ENCODE measurements at places on chromosomes 4 and X.

DNA sequence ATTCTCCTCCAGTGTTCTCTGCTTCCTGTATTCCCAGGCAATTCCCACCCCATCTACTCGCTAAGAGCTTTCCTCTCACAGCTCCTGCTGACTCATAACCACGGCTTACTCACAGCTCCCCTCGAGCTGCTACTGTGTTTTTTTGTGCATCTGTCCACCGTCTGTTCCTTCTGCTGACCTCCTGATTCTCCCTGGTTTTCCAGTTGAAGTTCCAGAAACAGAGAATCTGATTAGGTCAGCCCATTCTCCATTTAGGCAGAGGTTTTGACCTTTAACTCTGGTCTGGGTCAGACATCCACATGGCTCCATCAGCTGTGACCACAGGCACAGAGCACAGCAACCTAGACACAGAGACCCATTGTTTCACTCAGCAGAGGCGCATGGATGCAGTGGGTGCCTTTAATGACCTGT is 5.5 kb upstream of the SMIM20 start:
- no peak for DNase-seq

- no peak for DNase-seq
Measured at GRCh38 chr4:42331914-42332368, 65.3 kb upstream of the SHISA3 start.

- DNase-seq = no peak
Measured at GRCh38 chrX:105823092-105823455, 735 bp downstream of the NRK start.

- DNase-seq = no peak
Measured at GRCh38 chr4:180530787-180531186, 1712.4 kb upstream of the TENM3 start.

DNA sequence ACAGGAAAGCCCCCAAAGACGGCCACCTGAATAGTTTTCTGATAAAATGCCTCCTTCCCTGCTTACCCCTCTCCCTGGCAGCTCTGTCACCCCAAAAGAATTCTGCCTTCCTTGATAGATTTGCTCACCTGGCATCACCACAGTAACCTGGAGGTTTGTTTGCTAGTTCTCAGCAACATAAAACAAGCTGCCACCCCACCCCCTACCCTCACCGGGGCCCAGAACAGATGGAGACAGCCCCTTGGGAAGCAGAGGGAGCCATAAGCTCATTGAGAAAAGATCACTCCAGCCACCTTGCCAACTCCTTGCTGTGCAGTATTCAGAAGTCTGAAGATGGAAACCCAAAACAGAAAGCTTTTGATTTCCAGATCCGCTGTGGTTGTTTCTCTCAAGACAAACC is 108.6 kb downstream of the DHX15 start:
- no peak for DNase-seq

- DNase-seq = no peak
Measured at GRCh38 chr4:148034813-148035212, 302.9 kb downstream of the ARHGAP10 start.
